ENCODE measurements at places on chromosomes 5 and 9. TPM values are rescaled to one million over a fixed set of nuclear protein-coding genes. Genes with fewer than 3 reads are reported as not detected.

Gene MINAR2
- not detected for total RNA-seq

Gene CSF1R
- not detected for total RNA-seq

Gene CTNND2
- 13.9 TPM for total RNA-seq

GRCh38 chr5:169272111-169272510 lies 28.8 kb downstream of the SLIT3 start:
- DNase-seq, result no peak

DNA sequence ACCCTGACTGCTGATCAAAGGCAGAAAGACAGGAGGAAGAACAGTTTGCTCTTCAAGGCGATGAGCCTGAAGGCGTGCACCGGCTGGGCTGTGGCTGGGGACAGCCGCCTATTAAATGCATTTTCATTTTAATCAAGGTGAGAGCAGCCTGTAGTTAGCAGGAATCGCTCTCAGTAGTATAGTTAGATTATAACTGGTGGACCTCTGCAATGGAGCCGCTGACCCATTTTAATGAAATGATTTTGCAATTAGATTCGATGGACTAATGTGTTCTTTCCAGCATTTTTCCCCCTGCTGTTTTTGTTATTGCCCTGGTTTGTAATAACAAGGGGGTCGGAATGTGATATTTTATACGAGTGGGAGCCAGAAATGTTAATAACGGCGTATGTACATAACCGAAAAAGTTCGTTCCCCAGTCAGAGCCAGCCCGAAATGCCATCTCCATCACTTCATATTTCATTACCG lies 185.9 kb upstream of the PANK3 start:
- no peak for DNase-seq

- DNase-seq, result no peak
Observed at GRCh38 chr5:55063220-55063863, 39.1 kb upstream of the GZMA start.

- DNase-seq, result no peak
Observed at GRCh38 chr9:35579130-35579529, 25.9 kb upstream of the TESK1 start.

DNA sequence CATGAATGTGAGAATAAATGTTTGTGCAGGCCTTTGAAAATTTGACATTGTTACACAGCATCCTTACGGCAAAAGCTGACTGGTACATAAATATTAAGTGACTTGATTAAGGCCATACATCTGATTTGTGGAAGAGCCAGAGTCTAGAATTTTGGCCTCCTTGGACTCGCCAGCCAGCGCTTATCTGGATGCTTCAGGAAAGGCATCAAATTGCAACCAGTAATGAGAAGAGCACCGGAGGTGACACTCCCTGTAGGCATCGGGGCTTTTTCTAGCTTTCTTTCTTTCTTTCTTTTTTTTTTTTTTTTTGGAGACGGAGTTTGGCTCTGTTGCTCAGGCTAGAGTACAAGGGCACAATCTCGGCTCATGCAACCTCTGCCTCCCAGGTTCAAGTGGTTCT lies 13.2 kb upstream of the IER5L start:
- no peak for DNase-seq

GRCh38 chr5:132381614-132382013 lies 12.1 kb downstream of the SLC22A5 start:
- DNase-seq, result no peak

DNA sequence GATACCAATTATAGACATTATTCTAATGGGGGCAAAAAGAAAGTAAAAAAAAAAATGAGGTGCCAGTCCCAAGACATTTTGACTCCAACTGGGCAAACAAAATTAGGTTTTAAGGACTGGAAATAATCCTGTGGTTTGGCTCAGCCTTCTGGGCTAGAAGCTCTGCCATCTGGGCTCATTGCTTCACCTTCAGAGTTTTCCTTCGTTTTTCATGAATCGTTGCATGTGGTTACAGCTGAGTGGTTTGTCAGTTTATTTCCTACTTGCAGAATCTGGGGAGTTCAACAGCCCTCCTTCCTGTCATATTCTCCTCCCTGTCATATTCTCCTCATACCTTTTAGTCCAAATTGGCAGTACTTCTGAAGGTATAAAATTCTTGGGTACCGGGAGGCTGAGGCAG lies 12.0 kb downstream of the UGT3A2 start:
- DNase-seq, result no peak

DNA sequence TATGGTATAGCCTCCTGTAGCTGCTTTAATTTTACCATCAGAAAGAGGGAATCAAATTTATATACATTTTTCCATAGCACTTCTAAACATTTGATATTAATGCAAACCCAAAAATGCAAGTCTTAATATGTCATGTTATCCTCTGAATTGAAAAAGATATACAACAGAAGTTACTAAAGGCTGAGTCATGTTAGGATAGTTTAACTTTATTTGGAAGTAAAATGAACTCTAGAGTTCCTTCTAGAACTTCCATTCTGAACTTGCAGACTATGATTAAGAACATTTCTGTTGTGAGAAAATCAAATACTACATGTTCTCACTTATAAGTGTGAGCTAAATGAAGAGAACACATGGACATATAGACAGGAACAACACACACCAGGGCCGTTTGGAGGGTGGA lies 317.3 kb upstream of the PRR16 start:
- no peak for DNase-seq

GRCh38 chr5:74340476-74340875 lies 300.1 kb downstream of the ENC1 start:
- DNase-seq, result no peak

DNA sequence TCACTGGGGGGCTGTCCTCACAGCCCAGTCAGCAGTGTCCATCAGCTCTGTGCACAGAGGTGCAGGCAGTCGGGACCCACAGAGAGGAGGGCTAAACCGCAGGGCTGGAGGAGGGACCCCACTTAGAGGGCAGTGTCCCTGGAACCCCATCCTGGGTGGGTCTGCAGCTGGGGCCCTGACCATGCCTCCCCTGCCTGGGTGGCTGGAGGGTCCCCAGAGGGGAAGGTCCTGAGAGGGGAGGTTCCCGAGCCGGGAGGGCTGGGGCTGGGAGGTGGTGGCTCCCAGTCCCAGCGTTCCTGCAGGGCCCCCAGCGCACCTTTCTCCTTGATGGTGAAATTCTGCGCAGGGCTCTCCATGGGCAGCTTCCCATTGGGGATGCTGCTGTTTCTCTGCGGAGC lies 32.7 kb downstream of the EXOC3 start:
- DNase-seq, result no peak

All from neural progenitor cell (in vitro differentiated cells).